Aorta (tissue), 5 donors: ENCODE measurements at places on chromosomes 2 and 18. TPM values are rescaled to one million over a fixed set of nuclear protein-coding genes. Genes with fewer than 3 reads are reported as not detected.

Gene TEKT4
- total RNA-seq: not detected

Gene FBXO48
- total RNA-seq: 1.5 TPM

Gene STAM2
- 46.8 TPM for total RNA-seq

- H3K27me3 ChIP-seq: no peaks in the 10 kb centered on the region
- DNase-seq: no peak
- no peaks in the 10 kb centered on the region for H3K4me1 ChIP-seq
- no peak overlapping the region for H3K27ac ChIP-seq
- H3K36me3 ChIP-seq: peaks cover 2% of the 10 kb centered on the region
These were observed 59.7 kb upstream of the PDK1 start for GRCh38 chr2:172496160-172496608.

Gene POLR1A
- 31.5 TPM for total RNA-seq

DNA sequence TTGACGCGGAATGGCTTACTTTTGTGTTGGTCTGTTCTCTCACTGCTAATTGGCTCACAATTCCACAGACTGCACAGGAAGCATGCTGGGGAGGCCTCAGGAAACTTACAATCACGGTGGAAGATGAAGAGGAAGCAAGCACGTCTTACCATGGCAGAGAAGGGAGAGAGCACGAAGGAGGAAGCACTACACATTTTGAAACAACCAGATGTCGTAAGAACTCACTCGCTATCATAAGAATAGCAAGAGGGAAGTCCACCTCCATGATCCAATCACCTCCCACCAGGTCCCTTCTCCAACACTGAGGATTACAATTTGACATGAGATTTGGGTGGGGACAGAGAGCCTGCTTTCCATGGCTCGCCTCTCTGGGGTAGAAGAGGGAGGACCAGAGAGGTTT is 106.2 kb downstream of the KCNF1 start:
- no peaks in the 10 kb centered on the region for H3K4me1 ChIP-seq
- no peak for DNase-seq
- H3K27ac ChIP-seq: no peak overlapping the region
- H3K27me3 ChIP-seq: no peaks in the 10 kb centered on the region
- no peaks in the 10 kb centered on the region for H3K36me3 ChIP-seq
- no peak overlapping the region for H3K4me3 ChIP-seq

Gene ZNF638
- 143 TPM for total RNA-seq

- DNase-seq: peak; percentile 92
- no peak overlapping the region for H3K27ac ChIP-seq
- no peaks in the 10 kb centered on the region for H3K4me1 ChIP-seq
- H3K36me3 ChIP-seq: no peaks in the 10 kb centered on the region
- peak overlapping the region; percentile 64 for H3K4me3 ChIP-seq
These were observed 47.7 kb upstream of the POMC start for GRCh38 chr2:25215948-25216679.

GRCh38 chr2:25043241-25043867 is 1.5 kb downstream of the EFR3B start:
- H3K4me3 ChIP-seq: no peak overlapping the region
- H3K27ac ChIP-seq: no peak overlapping the region
- H3K4me1 ChIP-seq: no peaks in the 10 kb centered on the region
- H3K36me3 ChIP-seq: no peaks in the 10 kb centered on the region
- peak; percentile 51 for DNase-seq
- H3K27me3 ChIP-seq: no peaks in the 10 kb centered on the region

GRCh38 chr2:19879120-19879519 is 22.7 kb downstream of the TTC32 start:
- H3K4me3 ChIP-seq: no peak overlapping the region
- no peaks in the 10 kb centered on the region for H3K27me3 ChIP-seq
- no peak overlapping the region for H3K27ac ChIP-seq
- no peaks in the 10 kb centered on the region for H3K4me1 ChIP-seq
- no peak for DNase-seq

Gene TWIST2
- total RNA-seq: 16.4 TPM

DNA sequence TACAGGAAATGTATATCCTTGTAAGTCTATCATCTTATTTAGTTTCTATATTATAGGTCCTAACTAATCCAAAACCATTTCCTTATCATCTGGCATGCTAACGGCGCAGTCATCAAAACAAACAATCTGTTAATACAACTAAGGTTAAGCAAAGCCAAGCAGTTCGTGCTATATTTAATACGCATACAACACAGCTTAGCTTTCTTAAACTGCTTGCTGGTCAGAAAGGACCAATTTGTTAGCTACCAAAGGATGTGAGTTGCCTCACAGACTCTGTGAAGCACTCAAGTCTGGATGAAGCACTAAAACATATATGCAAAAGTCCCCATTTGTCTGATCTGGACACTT is 67.0 kb downstream of the ZEB2 start:
- H3K4me3 ChIP-seq: peak overlapping the region; percentile 87
- H3K4me1 ChIP-seq: peaks cover 8% of the 10 kb centered on the region
- no peaks in the 10 kb centered on the region for H3K27me3 ChIP-seq
- no peaks in the 10 kb centered on the region for H3K36me3 ChIP-seq
- no peak overlapping the region for H3K27ac ChIP-seq

GRCh38 chr2:236545248-236545658 is 24.4 kb upstream of the ACKR3 start:
- no peak for DNase-seq
- no peak overlapping the region for H3K27ac ChIP-seq
- no peaks in the 10 kb centered on the region for H3K4me1 ChIP-seq
- no peaks in the 10 kb centered on the region for H3K36me3 ChIP-seq
- H3K4me3 ChIP-seq: no peak overlapping the region

DNA sequence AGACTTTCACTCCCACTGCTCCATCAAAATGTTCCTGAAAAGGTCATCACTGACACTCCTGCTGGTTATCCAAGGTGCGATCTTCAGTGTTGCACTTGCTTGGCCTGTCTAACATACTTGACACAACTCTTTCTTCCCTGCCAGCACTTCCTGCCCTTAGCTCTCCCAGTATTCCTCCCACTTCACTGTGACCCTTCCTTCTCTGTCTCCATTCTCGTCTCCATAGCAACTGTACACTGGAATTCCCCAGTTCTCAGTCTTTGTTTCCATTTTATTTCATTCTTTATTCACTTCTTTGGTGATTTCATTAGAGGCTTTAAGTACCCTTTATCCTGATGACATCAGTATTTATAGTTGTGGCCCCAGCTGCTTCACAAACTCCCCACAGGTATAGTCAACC is 333.0 kb downstream of the IRS1 start:
- H3K27me3 ChIP-seq: no peaks in the 10 kb centered on the region
- no peak for DNase-seq
- no peak overlapping the region for H3K27ac ChIP-seq
- no peak overlapping the region for H3K4me3 ChIP-seq

DNA sequence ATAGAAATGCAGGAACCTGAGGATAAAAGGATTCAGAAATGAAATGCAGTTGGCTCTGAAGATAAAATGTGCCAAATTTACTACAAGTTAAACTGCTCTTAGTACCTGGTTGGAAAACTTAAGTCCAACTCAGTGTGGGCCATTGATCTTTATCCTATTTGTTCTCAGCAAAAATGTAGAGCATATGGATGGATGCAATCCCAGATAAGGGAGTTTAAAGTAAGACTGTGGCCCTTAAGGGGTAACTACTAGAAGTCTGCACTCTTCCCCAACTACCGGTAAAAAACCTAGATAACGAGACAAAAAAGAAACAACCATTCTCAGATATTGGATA is 63.9 kb downstream of the MDH1 start:
- no peaks in the 10 kb centered on the region for H3K36me3 ChIP-seq
- no peaks in the 10 kb centered on the region for H3K27me3 ChIP-seq
- no peak for DNase-seq
- no peak overlapping the region for H3K27ac ChIP-seq
- no peak overlapping the region for H3K4me3 ChIP-seq

DNA sequence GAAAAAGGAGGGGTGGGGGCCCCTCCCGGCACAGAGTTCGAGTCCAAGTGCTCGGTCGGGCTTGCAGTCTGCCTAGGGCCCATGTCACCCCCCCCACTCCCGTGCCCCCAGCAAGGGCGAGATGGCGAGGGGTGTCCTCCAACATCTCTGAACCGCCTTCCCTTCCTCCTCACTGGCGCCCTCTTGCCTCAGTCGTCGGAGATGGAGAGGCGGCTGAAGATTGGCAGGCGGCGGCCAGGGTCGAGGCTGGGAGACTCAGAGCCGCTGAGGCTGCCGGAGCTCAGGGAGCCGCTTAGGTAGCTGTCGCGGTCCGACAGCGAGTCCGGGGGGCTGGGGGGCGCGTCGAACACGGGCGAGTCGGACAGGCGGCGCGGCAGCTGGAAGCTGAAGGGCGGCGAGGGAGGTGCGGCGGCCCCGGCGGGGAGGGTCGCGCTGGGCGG is 2.3 kb downstream of the ZFP36L2 start:
- DNase-seq: peak; percentile 90
- no peaks in the 10 kb centered on the region for H3K27me3 ChIP-seq
- peak overlapping the region; percentile 83 for H3K27ac ChIP-seq
- peaks cover 10% of the 10 kb centered on the region for H3K36me3 ChIP-seq
- no peaks in the 10 kb centered on the region for H3K4me1 ChIP-seq

DNA sequence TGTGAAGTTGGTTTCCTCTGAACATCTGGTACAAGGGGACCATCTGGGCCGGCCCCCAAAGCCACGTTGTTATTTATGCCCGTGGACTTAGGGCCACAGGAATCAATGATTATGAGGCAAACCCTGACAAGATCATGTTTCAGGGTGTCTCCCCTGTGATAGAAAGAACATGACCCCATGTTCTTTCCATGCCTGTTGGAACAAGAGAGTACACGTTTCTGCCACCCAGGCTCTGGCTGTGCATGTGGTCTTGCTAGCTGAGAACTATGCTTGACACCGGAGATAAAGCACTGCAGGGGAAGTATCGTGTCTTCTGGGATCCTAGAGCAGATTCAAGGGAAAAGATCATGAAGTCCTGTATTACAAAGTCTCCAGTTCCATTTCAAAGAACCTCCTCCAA is 64.2 kb downstream of the TMEM17 start:
- no peak for DNase-seq
- no peak overlapping the region for H3K4me3 ChIP-seq
- H3K4me1 ChIP-seq: no peaks in the 10 kb centered on the region
- no peaks in the 10 kb centered on the region for H3K36me3 ChIP-seq
- H3K27ac ChIP-seq: no peak overlapping the region

DNA sequence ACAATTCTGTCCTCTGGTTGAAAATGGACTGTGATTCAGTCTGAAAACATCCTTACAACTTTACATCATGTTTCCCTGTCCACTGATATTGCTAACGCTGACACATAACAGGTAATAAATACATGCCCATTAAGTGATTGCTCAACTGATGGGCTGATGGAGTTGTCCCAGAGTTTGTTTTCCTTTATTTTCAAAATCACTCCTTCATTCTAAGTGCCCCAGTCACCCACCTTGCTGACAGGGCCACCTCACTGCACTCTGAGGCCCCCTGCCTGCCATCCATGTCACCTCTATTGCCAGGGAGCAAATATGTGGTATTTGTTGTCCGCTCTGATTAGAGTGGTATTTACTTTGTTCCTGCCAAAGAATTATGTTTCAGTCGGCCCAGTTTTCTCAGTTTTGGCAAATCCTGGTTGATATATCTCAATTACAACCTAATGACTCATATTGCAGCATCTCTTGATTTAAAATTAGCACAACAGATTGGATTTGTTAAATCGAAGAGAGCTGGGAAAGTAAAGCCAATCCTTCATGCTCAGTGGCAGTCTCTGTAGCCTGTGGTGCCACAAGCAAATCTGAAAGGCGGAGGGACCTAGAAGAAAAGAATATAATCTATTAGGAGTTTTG is 105.1 kb downstream of the RDH14 start:
- H3K4me3 ChIP-seq: no peak overlapping the region
- peaks cover 4% of the 10 kb centered on the region for H3K4me1 ChIP-seq
- DNase-seq: no peak
- no peaks in the 10 kb centered on the region for H3K36me3 ChIP-seq
- peak overlapping the region; percentile 38 for H3K27ac ChIP-seq
- no peaks in the 10 kb centered on the region for H3K27me3 ChIP-seq

Gene HOXD12
- total RNA-seq: not detected

GRCh38 chr2:231360401-231360800 is 35.1 kb upstream of the B3GNT7 start:
- H3K4me1 ChIP-seq: no peaks in the 10 kb centered on the region
- H3K27ac ChIP-seq: no peak overlapping the region
- H3K36me3 ChIP-seq: no peaks in the 10 kb centered on the region
- no peak overlapping the region for H3K4me3 ChIP-seq
- DNase-seq: peak; percentile 41

Gene LBX2
- 0.75 TPM for total RNA-seq

Gene NMUR1
- 0.36 TPM for total RNA-seq

DNA sequence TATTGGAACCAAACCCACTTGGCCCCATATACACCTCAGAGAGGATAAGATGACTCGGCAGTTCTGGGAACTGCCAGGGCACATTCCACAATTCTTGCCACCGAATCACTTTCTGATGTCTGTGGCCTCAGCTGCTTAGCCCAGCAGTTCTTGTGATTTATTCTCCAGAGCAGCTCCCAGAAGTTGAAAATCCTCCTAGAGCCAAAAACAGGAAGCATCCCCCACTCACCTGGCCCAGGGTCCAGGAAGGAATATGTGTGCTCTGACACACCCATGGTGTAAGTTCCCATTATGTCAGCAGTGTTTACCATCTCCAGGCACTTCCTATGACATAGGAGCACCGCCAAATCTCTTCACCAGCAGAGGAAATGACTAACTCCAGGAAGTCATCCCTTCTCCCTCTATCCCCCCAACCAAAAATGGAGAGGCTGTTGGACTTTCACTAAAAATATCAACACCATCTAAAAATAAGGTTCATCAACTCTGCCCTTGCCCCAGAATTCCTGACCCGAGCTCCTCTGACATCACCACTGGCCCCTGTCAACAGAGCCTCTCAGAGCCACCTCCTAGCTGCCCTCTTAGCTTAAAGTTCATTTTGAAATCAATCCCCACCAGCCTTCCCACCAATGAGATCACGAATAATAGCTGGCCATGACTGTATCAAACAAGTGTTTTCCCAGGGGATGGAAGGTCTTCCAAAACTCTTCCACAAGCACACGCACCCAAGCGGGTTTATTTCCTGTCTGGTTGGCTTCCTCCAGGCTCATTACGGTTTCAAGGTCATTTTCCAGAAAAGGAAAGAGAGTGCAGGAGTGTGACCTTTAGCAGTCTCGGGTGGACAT is 223.1 kb upstream of the PARD3B start:
- no peak overlapping the region for H3K4me3 ChIP-seq
- no peaks in the 10 kb centered on the region for H3K36me3 ChIP-seq
- no peak for DNase-seq
- no peak overlapping the region for H3K27ac ChIP-seq
- H3K4me1 ChIP-seq: no peaks in the 10 kb centered on the region
- no peaks in the 10 kb centered on the region for H3K27me3 ChIP-seq
